ENCODE measurements at places on chromosomes 6 and 20.

DNA sequence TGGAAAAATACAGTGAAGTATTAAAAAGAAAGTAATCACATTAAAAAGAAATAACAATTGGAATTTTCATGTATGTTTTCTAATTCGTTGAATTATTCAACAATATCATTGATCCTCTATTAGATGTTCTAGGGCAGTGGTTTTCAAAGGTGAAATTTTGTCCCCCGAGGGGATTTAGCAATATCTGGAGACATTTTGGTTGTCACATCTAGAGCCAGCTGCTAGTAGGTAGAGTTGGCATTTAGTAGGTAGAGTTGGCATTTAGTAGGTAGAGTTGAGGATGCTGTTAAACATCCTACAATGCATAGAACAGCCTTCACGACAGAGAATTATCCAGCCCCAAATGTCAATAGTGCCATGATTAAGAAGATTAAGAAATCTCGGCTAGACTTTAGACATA lies 173.7 kb downstream of the BCAS1 start:
- no peak for DNase-seq

GRCh38 chr6:103183831-103184411 lies 1675.8 kb downstream of the HACE1 start:
- DNase-seq: no peak

GRCh38 chr20:19872001-19872400 lies 113.9 kb downstream of the RIN2 start:
- no peak for DNase-seq

DNA sequence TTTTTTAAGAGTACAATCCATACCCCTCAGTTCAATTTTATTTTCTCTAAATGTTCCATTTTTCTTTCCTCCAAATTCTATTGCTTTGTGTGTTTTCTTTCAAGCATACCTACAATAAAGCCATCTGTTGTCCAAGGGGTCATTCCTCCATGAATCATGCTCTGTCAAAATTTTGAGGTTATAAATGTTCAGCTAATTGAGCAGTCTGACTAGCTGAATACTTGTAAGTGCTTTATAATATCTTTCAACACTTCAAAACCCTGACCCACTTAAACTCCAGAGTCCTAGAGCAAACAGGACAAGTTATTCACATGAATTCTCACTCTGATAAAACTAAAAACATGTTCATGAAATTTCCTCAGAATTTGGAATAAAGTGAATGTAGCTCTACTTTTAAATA lies 33.4 kb upstream of the EYA4 start:
- no peak for DNase-seq

GRCh38 chr6:128327890-128328289 lies 192.5 kb downstream of the PTPRK start:
- no peak for DNase-seq

DNA sequence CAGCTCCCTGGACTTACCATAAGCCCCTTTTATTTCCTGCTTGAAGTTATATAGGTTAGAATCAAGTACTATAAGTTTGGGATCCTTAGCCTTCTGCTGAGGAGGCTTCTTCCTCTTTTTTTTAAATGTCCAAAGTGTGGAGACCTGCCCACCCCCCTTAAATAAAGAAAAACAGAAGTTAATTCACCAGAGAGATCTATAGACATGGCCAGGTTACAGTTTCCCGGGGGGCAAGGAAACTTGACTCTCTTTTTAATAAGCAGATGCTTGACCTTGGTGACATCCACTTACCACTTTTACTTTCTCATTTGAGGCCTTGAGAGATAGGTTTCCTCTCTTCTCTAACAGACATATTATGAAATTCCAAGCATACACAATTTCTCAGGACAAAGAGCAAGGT lies 88.3 kb downstream of the BMP2 start:
- DNase-seq: no peak

DNA sequence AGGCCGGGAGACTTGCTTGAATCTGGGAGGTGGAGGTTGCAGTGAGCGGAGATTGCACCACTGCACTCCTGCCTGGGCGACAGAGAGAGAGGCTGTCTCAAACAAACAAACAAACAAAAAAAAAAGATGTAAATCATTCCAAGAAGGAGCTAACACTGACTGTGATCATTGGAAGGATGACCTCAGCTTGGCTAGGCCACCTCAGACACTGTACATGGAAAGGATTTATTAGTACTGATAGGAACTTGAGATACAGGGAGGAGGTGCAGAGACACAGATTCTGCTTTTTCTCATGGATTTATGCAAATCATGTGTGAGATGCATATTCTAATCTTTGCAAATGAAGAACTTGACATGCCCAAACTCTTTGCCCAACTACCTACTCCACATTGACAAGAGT lies 293.6 kb downstream of the HIVEP2 start:
- DNase-seq: no peak

- peak; percentile 6 for DNase-seq
Observed at GRCh38 chr20:23492292-23492691, 1.4 kb downstream of the CST8 start.

- peak; percentile 69 for DNase-seq
Observed at GRCh38 chr6:44072959-44073611, 54.2 kb downstream of the MRPL14 start.

DNA sequence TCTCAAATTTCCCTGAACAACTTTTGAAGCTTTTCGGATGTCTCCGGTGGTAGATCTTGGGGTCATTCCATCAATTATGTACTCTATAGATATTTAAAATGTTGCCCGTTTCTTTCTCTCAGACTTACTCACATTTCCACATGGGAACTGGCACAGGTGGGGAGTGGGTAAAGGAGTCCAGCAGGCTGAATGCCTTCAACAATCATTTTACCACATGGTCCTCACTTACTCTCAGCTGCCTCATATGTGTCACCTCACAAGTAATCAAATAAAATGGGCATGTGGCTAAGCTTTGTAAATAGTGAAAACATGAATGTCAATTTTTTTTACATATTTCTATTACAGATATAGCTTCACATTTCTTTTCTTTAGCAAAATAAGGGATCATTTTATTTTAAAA lies 677 bp downstream of the HLA-DQA1 start:
- no peak for DNase-seq

GRCh38 chr6:34259529-34260069 lies 10.8 kb upstream of the SMIM29 start:
- no peak for DNase-seq

DNA sequence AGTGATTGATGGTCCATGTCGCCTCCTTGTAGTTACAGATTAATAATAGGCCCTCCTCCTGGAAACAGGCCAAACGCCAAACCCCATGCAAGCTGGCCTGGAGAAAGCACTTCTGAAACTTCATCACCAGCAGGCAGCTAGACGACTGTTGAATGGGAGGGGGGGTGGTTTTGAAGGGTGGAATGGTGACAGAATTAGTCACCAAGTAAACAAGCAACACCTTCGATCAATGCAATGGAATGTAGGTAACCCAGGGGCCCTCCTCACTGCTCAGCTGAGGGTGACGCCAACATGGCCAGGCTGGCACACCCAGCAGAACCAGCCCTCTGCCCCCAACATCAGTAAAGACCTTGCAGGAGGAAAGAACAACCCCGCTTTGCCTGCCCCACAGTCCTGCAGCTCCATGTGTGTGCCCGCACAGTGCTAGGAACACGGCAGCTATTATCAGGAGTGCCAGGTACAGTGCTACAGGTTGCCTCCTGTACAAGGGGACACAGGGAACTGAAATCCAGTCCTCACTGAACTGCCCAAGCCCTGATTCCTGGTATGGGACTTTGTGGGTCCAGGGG lies 2.7 kb downstream of the BCAS1 start:
- DNase-seq: no peak

DNA sequence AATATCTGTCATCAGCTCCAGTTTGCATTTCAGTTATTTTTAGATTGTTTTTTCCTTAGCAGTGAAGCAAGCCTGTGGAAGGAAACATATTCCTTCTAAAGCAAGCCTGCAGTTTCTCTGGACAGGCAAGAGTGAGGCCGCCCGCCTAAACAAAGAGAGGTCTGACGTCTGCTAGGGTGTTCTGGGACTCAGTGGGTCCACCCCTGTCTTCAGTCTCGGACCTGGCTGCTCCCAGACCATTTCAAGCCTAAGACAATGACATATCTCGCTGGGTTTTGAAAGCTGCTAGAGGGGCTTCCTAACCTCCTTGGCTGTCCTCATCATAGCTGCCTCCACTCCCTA lies 36.8 kb upstream of the RNF24 start:
- DNase-seq: no peak

DNA sequence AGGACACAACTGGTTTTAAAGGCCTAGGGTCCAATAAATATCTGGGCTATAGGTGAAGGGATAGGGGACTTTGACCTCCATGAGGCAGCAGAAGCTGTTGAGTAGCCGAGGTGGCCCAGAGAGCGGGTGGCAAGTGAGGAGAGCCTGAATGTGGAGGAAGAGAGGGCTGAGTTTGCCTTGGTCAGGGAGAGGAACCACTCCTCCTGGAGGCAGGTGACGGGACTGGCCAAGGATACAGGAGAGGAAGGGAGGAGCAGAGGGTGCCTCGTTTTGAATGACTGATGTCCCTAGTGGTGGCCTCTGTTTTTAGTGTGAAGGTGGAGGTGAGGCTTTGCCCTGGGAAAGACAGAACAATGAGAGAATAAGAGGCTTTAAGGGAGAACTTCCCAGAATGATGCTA lies 19.1 kb upstream of the AAR2 start:
- no peak for DNase-seq

DNA sequence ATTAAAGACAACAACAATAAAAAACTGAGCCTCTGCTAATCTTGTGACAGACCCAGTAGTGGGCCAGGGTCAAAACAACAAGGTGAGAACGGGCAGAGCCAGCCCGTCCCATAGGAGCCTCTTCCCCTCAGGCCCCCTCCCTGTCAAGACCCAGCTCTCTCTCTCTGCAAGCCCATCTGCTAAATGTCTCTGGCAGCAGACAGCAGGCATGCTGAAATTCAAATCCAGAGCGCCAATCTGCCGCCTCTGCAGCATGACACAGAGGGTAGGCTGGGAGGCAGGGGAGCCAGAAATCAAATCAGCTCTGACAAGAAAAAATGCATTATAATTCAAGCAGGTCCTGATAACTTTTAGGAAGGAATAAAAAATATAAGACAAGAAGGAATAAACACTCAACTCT lies 26.3 kb downstream of the METTL24 start:
- no peak for DNase-seq

DNA sequence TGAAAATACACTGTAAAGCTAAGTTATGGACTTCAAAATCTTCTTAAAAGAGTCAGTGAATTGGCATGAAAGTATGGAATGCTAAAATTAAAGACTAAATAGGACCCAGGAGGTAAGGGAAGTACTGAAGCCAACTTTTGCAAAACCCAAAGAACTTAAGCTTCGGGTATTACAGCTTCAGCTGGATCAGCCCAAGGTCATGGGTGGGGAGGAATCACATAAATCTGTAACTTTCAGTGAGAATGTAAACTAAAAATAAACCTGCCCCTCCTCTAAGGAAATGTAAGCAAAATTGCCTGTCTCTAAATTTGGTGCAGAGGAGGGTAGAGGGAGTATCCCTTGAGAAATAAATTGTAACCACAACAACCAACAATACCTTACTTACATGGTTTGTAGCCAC lies 4.4 kb upstream of the MUC21 start:
- no peak for DNase-seq

DNA sequence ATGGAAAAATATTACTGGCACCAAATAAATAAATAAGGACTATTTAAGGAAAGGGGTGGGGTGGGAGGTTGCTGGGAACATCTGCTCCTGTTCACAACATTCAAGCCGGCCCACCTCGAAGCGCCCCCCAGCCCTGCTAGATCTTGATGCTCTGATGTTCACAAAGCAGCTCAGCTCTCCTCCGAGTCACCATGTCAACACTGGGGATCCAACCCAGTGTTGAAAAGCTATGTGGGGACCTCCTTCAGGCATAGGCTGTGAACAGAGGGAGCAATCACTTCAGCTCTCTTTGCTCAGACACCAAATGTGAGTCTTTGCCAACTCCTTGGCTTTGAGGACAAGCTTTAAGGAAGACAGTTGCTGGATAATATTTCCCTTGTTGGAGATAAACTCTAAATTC lies 176.8 kb upstream of the NT5E start:
- DNase-seq: no peak

DNA sequence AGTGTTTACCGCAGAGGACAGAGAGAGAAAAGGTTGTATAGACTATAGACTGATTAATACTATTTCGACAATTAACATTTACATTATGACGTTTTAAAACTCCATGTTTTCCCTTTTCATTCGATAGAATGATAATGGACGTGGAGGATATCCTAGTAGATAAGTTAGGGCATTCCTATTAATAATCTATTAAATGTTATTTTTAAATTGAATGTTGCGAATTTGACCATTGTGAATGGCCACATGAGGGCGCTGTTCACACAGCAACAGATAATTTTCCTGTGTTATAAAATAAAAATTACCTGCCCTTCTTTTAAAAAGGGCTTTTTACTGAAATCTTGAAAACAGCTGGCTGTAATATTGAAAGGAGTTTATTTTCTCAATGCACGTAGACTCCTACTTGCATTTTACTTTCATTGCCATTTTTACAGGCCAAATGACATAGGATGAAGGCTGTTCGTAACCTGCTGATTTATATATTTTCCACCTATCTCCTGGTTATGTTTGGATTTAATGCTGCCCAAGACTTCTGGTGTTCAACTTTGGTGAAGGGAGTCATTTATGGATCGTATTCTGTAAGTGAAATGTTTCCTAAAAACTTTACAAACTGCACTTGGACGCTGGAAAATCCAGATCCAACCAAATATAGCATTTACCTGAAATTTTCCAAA lies 3.3 kb downstream of the ADGRB3 start:
- no peak for DNase-seq

GRCh38 chr6:87762116-87762515 lies 60.1 kb upstream of the AKIRIN2 start:
- DNase-seq: no peak

GRCh38 chr6:119459207-119459974 lies 109.8 kb upstream of the MAN1A1 start:
- no peak for DNase-seq

- DNase-seq: no peak
Observed at GRCh38 chr6:94175465-94175864, 756.1 kb upstream of the EPHA7 start.

GRCh38 chr6:42409581-42409980 lies 42.1 kb downstream of the TRERF1 start:
- no peak for DNase-seq

GRCh38 chr20:19968466-19969073 lies 48.6 kb upstream of the NAA20 start:
- DNase-seq: no peak

DNA sequence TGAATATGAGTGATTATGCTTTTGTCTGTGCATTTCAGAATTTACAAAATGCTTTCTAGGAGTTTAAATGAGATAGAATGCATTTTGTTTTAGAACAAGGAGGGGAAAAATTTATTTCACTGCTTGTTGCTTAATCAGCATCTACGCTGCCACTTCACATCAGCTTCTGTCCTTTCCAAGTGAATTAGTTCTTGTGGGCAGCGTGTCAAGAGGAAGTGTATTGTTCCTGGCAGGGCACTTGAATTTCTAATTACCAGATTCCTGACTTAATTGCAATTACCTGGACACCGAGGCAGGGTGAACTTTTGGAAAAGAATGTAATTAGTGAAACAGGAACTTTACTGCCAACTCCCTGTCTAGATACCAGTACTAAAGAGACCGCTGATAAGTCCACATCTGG lies 263.5 kb downstream of the TMEM242 start:
- DNase-seq: no peak
